ENCODE measurements at places on chromosomes 12 and 14.

GRCh38 chr12:24997970-24998582 lies 49.2 kb upstream of the BCAT1 start:
- no peak for DNase-seq

- DNase-seq: no peak
Observed at GRCh38 chr12:65586796-65587195, 237.5 kb upstream of the HMGA2 start.

GRCh38 chr14:77154421-77154820 lies 12.8 kb upstream of the ZDHHC22 start:
- DNase-seq: no peak

DNA sequence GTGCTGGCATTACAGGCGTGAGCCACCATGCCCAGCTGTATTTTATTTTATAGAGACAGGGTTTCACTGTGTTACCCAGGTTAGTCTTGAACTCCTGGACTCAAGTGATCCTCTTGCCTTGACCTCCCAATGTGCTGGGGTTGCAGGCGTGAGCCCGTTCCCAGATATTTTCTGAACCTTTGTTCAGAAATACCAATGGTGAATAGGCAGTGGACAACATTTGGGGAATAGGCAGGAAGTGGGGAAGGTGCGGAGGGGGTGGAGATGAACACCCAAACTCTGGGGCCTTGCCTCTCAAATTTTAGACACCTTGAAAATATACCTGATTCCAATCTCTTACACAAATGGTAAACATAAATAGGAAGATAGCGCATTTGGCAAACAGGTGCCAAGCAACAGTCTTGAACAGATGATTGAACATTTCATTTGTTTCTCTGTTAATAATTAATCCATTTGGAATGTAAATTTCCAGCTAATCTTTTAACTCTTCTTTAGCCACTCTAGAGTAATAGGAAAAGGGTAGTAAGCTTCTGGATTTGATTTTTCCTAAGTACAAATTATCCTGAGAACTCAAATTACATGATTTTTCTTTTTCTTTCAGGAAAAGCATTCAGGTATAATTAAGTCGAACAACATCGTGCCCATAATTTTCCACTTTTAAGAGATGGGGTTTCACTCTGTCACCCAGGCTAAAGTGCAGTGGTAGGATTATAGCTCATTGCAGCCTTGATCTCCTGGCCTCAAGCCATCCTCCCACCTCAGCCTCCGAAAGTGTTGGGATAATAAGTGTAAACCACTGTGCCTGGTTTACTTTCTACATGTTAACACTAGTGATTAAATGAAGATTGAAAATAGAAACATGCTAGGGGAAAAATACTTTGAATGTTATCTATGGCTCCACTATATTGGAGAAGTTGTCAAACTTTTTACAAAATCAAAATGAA lies 22.9 kb upstream of the RNF34 start:
- no peak for DNase-seq

DNA sequence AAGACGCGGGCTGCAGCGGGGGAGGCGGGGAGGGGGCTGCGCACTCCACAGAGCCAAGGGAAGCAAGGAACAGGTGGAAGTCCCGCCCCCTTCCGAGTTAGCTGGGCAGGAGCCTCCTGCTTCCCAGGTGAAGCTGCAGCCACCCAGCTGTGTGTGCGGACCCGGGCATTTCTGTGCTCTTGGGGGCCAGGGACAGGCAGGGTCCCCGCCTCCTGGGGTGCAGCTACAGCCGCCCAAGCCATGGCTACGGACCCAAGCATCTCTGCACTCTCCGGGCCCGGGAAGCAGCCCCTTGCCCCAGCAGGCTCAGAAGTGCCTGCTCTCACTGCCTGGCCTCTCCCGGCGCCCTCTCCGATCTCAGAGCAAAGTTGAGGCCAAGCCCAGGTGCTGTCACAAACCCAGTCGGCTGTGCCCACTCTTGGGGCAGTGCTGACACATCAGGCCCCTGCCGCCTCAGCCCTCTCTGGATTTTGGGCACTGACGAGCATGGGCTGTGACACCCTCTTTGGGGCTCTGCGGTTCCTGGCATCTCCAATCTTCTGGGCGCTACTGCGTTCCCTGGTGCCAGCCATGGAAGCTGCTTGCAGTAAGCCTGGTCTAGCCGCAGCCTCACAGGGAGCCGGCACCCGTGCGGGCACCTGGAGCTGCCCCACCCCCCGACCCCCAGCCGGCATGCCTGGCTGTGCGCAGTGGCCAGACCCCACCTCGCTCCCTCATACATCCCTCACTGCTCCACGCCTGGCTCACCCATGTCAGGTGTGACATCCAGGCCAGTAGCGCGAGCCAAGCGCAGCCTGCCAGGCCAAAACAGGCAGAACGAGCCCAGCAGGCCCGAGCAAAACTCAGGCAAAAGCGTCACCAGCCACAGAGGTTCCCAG lies 8.5 kb upstream of the MGAT4C start:
- DNase-seq: no peak

DNA sequence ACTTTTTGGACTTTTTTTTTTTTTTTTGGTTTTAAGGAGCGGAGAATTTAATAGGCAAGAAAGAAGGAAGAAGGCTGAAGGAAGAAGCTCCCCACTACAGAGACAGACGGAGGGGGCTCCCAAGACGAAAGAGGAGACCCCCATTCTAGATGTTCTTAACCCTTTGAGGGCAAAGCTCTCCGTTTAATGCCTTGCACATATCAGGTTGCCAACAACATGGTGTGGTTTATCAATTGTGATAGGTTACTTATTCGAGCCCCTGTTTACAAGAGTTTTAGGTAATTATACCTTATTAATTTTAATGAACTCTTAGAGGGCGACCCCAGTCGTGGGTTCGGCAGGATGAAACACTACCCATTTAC lies 1.2 kb upstream of the FBXO33 start:
- no peak for DNase-seq
